ENCODE measurements at places on chromosomes 2 and 18.

GRCh38 chr2:30272761-30273573, 41.6 kb downstream of the LBH start:
- peak; percentile 73 for DNase-seq

DNA sequence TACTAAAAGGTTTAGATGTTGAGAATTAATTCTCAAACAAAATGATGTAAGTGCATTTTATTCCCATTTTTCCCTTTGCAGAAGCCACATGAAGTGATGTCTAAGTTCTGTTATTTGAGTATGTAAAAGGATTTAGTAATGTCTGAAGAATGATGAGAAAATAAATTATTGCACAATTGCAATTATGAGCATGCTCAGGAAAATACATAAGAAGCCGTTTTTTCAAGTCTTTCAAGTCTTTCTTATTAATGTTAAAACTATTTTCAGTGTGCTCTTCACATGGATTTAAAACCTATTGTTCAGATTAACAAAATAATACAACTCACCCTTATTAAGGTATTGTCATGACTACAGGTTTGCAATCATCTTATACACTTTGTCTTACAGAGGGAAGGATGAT, 331.4 kb upstream of the NETO1 start:
- no peak for DNase-seq

DNA sequence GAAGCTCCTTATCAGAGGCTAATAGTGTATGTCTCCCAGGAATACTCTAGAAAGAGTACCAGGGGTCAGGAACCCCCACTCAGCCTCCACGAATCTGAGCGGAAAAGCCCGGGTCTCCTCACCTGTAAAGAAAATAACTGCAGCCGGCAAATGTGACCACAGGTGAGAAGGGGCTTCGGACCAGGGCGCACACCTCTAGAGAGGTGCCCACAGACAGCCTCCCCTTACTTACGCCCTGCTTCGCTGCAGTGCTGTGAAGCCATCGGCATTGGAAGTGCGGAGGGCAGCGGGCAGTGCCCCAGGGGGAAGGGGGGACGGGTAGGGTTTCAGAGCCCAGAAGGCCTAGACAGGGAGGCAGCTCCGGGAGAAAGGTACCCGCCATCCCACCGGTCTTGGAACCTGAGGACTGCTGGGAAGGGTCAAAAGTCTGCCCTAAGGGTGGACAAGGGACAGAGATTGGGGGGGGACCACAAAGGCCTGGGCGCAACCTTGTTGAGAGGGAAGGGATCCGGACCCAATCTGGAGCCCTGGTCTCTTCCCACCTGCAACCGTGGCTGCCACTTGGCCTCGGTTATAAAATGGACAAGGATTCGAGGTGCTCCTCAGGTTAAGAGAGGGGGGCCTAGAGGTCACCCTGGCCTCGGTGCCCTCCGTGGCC, 642 bp upstream of the STEAP3 start:
- no peak for DNase-seq

DNA sequence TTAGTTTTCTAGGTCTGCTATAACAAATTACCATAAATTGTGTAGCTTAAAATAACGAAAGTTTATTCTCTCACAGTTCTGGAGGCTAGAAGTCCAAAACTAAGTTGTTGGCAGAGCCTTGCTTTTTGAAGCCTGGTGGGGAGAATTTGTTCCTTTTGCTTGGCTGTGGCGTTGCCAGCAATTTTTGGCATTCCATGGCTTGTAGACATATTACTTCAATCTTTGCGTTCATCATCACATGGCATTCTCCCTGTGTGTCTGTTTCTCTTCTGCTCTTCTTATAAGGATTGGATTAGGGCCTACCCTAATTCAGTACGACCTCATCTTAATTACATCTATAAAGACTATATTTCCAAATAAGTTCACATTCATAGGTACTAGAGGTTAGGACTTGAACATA, 217.7 kb downstream of the MBD5 start:
- no peak for DNase-seq

GRCh38 chr2:139271149-139271548, 491.0 kb upstream of the NXPH2 start:
- no peak for DNase-seq

DNA sequence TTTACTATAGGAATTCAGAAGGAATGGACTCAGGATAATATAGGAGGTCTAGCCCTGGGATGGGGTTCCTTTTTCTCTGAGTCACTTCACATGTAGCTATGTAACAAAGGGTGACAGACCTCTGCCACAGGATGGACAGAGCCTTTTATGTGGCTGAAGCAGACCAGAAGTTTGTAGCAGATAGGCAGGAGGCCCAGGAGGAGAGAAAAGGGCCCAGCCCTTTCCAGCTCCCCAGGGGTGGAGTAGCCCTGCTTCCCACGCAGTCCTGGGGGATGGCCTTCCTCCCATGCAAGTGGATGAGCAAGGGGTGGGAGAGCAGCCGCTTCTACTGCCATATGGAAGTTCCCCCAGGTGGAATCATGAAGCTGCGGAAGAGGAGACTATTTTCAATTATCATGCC, 40.3 kb downstream of the ARMC9 start:
- DNase-seq: no peak

DNA sequence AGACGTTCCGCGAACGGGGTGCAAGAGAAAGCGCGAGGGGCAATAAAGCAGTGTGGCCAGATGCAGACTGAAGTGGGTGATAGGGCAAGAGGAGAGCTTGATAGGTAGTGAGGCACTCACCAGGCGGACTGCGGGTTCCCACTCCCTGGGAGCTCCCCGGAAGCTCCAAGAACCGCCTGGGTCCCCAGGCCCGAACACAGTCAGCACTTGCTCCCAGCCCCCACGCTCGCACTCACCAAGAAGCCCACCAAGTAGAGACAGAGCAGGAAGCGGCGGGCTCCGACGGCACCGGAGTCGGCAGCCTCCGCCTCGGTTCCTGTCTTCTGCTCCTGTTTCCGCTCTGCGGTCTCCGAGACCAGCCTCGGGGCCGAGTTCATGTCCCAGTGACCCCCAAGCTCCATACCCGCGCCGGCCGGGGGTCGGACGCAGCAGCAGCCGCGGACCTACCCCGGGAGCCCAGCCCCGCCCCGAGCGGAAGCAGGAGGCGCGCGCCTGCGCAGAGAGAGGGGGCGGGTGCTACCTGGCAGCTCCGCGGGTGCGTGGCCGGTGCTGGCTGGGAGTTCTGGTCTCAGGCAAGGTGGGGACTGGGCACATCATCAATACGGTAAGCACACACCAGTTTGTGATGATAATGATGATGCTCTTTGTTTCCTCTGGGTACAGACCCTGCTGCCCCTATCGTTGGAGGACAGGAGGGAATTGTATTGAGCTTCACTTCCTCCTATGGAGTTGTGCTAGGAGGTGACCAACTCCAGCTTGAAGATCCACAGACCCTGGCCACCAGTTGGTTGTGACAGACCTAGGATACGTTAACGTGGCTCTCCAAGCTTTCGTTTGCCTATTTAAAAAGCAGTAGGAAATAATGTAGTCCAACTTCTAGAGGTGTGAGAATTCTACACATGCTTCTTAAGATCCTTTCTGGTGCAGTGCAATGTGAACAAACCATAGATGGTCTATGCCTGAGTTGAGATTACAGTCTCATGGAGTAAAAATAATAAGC, 25.1 kb upstream of the TMEM182 start:
- DNase-seq: peak; percentile 89

DNA sequence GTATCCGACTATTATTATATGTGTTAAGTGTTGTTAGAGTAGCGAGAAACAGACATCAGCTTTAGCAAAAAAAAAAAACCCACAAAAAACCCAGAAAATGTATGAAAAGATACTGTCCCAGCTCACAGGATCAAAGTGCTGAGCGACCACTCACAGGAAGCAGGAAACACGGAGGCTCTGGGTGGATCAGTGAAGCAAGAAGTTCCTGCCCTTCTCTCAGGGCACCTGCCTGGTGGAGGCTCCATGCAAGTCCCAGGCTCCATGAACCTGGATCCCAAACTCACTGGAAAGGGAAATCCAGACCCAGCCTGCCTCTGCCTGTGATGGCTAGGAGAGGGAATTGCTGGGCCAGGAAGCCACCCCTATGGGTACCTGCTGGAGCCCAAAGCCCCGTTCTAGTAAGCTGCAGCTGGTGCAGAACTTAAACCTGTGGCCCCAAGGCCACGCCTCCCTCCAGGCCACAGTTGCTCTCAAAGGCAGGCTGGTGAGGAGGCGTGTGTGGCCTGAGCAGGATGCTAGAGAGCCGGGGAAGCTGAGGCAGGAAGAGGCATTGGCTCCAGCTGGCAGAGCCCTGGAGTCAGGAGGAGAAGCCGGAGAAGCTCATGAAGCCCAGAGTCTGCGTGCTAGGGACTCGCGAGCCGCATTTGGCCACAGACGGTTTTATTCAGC, 63.5 kb upstream of the TAF1B start:
- DNase-seq: peak; percentile 74

DNA sequence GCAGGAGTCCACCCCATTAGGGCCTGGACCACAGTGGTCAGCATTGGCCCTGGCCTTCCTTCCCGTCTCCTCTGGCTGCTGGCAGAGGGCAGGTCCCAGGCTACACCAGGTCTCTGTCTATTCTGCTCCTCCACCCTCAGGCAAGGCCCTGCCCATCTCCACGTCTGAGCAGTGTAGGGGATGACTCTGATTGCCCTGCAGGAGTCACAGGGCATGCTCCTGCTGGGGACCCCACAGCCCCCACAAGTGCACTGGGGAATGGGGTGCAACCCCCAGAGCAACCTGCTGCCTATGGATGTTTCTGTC, 40.0 kb downstream of the STK25 start:
- no peak for DNase-seq

- no peak for DNase-seq
These were observed 228.6 kb downstream of the ZNF516 start for GRCh38 chr18:76266236-76266991.

GRCh38 chr18:14747513-14748474, at the start of gene ANKRD30B:
TSS of gene ANKRD30B (plus strand) at chr18:14748172. CDS start at chr18:14748420, 248 bp downstream.
- DNase-seq: peak; percentile 4

- DNase-seq: no peak
These were observed 52.6 kb downstream of the MRPL35 start for GRCh38 chr2:86251840-86252266.

- DNase-seq: no peak
These were observed 40.6 kb downstream of the NCK2 start for GRCh38 chr2:105785095-105785847.

- peak; percentile 67 for DNase-seq
These were observed 12.0 kb downstream of the ALPG start for GRCh38 chr2:232418466-232419244.

DNA sequence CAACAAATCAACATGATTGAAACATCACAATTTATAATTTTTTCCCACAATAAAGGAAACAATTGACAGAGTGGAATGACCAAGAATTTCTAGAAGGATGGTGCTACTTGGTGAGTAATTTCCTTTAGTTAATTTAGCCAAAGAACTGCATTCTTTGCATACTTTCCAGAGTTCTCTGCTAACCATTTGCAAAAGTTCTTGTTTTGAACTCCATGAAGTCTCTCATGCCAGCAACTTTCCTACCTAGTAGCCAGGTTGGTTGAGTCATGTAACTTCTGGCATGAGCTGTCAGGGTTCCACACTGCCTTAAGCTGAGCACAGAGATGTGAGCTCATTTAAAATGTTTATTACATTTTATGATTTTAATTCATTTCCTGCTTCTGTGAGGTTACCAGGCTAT, 539.6 kb downstream of the PID1 start:
- no peak for DNase-seq

GRCh38 chr18:56517196-56517595, 121.2 kb downstream of the TXNL1 start:
- no peak for DNase-seq

GRCh38 chr2:46459694-46460093, 19.7 kb upstream of the TMEM247 start:
- DNase-seq: no peak

- DNase-seq: no peak
These were observed 109.6 kb downstream of the TAF4B start for GRCh38 chr18:26335571-26336487.

GRCh38 chr2:150107816-150108215, 379.7 kb downstream of the RND3 start:
- no peak for DNase-seq

DNA sequence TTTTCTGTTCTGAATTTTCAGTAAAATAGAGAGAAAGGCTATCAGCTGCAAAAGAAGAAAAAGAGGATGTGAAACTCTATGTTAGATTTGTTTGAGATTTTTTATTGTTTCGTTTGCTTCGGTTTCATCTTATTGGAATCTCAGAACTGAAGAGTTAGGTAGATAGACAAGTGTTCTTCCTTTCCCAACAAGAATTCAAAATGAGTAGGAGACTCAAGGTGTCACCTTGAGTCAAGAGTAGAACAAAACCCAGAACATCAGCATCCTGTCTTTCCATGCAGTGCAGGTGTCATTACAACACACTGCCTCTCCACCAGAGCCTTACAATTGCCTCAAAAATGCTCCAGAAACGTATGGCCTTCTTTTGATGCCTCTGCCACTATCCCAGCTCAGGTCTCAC, 21.1 kb downstream of the NBAS start:
- no peak for DNase-seq

All from activated CD8-positive, alpha-beta T cell treated with anti-CD3 and anti-CD28 coated beads for 36 hours (primary cell).